Activated naive CD4-positive, alpha-beta T cell treated with anti-CD3 and anti-CD28 coated beads, Interleukin-2, amount 10 ng/mL, durations not matched to agents 7 days and 5 days (primary cell): ENCODE measurements at places on chromosomes 16 and 17.

GRCh38 chr17:18257268-18257981, 1.1 kb downstream of the FLII start:
- peak; percentile 40 for DNase-seq

- DNase-seq, result no peak
Observed at GRCh38 chr17:61285526-61286320, 113.9 kb upstream of the TBX2 start.

- no peak for DNase-seq
Observed at GRCh38 chr16:72255786-72256185, 83.8 kb upstream of the PMFBP1 start.

DNA sequence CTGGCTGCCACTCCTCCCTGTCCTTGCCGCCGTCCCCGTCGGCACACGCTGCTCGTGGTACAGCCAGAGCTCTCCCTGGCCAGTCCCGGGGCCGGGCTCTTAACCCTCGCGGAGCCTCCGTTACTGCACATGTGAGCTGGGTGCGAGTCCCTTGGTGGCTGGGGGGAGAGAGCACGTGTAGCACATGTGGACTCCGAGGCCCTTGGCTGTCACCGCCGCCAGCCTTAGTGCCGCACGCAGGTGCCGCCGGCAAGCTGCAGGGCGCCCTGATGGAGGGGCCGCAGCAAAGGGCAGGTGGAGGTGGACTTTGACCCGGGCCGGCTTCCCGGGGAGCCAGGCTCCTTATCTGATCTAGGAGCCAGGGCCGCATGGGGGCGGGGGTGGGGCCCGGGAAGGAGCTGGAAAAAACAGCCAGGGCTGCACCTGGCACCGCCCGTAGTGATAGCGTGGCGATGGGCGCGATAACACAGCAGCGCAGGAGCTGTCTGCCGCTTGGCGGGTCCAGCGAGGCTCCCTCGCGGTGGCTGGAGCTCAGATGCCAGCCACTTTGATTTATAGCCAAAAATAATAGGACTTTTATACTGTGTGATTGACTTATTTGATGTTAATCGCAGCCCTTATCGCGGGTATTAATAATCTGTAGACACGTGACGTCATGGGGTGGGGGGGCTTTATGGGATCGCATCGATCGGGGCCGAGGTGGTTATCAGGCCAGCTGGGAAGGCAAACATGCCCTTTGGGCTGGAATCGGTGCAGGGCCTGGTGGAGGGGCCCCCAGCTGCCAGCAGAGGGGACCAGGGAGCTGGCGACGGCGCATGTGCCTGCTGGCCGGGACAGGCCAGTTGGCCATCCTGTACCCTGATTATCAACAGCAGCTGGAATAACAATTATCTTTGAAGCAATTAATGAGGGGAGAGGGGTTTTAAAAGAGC, 35.1 kb downstream of the ZFPM1 start:
- DNase-seq, result no peak

- DNase-seq, result no peak
Observed at GRCh38 chr17:52947418-52947817, 788.9 kb upstream of the CA10 start.

- no peak for DNase-seq
Observed at GRCh38 chr16:56067406-56067805, 123.9 kb upstream of the GNAO1 start.

DNA sequence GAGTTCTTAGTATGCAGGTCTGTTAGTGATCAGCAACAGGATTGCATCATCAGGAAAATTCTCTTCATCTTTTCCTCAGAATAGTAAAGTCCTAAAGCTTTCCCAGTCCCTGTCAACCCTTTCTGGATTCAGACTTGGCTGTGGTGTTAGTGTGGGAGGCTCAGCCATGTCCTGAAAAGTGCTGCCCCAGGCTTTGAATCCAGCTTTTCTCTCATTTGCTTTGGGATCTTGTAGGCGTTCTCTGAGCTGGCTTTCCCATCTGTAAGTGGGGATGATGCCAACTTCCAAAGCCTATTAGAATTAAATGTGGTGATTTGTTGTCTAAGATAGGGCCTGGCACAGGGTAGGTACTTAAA, 3.0 kb downstream of the ALKBH5 start:
- no peak for DNase-seq

DNA sequence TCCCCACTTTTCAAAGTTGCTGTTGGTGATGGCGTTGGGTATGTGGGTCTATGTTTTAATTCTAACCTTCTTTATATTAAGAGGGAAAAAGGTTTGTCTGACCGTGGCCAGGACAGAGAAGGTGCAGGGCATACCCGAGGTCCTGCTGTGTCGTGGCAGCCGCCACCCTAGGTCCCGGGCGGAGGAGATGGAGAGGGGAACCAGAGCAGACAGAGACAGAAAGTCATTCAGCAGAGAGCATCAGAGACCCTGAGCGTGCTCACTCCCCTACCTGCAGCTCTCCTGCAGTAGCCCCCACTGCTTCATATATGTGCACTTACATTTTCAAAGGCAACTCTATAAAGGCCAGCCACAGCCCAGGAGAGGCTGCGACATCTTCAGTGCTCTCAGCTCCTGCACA, 327.2 kb upstream of the TNRC6C start:
- no peak for DNase-seq

- DNase-seq, result no peak
Observed at GRCh38 chr16:17291289-17291688, 179.5 kb downstream of the XYLT1 start.

- DNase-seq, result no peak
Observed at GRCh38 chr17:47800686-47801085, 20.9 kb downstream of the OSBPL7 start.

GRCh38 chr16:10581507-10581906, 1.1 kb upstream of the EMP2 start:
- no peak for DNase-seq

GRCh38 chr17:64130559-64131001, 636 bp upstream of the ERN1 start:
- DNase-seq, result no peak

GRCh38 chr16:7596308-7596707, 263.7 kb downstream of the RBFOX1 start:
- DNase-seq, result no peak

GRCh38 chr17:50816771-50817751, 18.3 kb upstream of the WFIKKN2 start:
- peak; percentile 64 for DNase-seq

GRCh38 chr17:48297825-48298224, 132.2 kb downstream of the SKAP1 start:
- DNase-seq, result no peak

DNA sequence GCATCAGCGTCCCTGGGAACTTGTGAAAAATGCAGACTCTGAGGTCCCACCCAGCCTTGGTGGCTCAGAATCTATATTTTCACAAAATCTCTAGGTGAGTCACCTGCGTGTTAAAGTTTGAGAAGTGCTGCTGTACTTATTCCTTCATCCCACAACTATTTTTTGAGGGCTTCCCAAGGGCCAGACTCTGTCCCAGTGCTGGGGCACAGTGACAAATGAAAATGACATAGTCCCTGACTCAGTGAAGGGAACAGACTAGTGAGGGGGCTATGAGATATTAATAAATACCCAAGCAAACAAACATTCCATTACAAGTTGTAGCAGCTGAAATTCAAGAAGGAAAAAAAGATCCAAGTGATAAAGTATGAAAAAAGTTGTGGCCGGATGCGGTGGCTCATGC, 9.9 kb upstream of the EMP2 start:
- no peak for DNase-seq

- no peak for DNase-seq
Observed at GRCh38 chr17:2237950-2238349, 65.6 kb downstream of the SMG6 start.

DNA sequence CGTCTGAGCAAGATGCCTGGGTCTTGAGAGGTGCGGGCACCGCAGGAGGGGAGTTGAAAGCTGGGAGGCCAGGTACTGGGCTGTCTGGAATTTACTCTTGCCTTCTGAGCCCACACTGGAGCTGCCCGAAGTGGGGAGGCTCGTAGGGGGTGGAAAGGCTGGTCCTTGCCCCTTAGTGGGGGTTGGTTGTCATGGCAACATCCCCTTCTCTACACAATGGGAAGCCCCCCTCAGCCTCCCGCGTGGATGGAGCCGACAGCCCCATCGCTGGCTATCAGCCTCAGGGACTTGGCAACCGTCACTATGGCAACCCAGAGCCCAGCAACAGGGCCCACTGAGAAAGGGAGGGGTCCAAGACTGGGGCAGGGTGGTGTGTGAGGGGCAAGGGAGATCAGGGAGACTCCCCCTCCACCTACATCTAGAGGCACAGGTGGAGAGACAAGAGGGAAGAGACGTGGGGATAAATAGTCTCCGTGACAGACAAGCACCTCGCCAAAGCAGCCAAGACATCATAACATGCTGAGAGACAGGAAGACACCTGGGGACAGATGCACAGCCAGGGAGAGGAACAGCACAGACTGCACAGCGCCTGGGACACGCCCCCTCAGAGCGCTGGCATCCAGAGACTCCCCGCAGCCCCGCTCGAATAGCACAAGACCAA, 5.3 kb upstream of the DNAH2 start:
- peak; percentile 34 for DNase-seq
